SIG-M5 (cell line): ENCODE measurements at places on chromosomes 5 and 9.

- DNase-seq, result no peak
Measured at GRCh38 chr9:137226338-137227053, 806 bp upstream of the RNF224 start.

GRCh38 chr5:124444147-124444775 lies 302.2 kb downstream of the ZNF608 start:
- DNase-seq, result no peak

GRCh38 chr5:25641124-25641523 lies 996.3 kb upstream of the CDH10 start:
- DNase-seq, result no peak

GRCh38 chr9:96033896-96034295 lies 158.4 kb downstream of the ERCC6L2 start:
- no peak for DNase-seq

- no peak for DNase-seq
Measured at GRCh38 chr5:144369006-144369405, 198.3 kb downstream of the KCTD16 start.

DNA sequence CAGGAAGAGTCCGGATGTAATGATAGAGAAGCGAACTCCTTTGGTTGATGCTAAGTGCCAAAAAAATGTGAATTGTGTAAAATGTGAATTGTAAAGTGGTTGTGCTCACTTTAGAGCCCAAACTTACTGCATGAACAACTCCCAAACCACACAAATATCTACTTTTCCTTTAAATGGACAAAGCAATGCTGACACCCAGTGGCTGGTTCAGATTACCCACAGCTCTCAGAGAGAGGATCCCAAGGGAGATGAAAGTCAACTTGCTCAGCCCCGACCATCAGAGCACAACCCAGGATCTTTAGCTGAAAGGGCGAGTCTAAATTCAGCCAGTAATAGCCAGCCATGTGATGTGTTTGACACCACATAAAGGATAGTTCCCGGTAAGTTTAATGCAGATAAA lies 133.7 kb downstream of the NMUR2 start:
- no peak for DNase-seq

DNA sequence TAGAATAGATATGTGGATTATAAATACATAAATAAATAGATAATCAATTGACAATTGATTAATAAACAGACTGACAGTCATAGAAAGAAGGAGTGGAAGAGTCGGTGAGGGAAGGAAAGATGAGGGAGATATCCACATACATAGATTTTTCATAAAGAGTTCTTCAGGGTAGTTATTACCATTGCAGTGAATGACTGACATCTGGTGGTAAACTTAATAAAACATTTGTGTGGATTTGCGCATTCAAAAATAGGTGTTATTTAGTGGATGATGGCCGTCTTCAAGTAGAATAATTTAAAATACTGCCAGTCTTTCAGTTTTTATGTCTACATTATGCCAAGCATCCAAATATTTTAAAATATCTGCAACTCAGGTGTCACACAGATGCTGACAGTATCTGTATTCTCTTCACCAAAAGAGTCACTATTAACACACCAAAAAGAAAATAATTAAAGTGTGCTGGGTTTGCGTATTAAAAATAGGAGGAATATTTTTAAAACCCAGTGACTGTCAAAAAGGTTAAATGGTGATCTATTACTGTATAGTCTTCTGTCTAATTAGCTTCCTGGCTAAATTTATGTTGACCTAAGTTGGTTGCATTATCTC lies 78.8 kb downstream of the GIN1 start:
- DNase-seq, result no peak

GRCh38 chr9:12737871-12738270 lies 36.9 kb upstream of the LURAP1L start:
- no peak for DNase-seq

DNA sequence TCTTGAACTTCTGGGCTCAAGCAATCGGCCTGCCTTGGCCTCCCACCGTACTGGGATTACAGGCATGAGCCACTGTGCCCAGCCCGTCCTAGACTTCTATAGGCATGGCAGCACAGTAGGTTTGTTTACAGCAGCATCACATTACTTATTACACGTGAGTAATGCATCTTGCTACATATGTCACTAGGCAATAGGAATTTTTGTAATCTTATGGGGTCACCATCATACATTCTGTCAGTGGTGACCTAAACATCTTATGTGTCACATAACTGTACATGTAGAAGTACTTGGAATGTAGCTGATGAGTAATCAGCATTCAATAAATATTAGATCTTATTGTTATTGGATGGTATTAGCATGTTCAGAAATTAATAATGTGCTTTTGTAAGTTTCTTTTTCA lies 22.9 kb upstream of the ABCA1 start:
- DNase-seq, result no peak

GRCh38 chr5:90418214-90418613 lies 8.7 kb upstream of the CETN3 start:
- no peak for DNase-seq

DNA sequence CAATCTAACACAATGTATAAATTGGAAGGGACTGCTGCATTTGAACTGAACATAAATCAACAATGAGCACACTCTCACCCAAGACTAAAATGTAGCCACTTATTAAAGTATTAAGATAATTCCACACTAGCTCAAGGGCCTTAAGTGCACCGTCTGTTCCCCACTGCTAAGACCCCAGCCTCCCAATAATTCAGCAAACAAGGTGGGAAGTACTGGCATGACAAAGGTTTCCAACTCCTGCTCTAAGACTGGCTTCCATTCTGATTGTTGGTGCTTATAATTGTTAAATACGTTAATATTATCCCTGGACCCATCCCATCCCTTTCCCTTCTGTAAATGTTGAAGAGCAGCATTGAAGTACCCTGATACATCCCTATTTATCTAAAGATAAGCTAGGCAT lies 636.7 kb downstream of the NR2F1-AS1 start:
- DNase-seq, result no peak

DNA sequence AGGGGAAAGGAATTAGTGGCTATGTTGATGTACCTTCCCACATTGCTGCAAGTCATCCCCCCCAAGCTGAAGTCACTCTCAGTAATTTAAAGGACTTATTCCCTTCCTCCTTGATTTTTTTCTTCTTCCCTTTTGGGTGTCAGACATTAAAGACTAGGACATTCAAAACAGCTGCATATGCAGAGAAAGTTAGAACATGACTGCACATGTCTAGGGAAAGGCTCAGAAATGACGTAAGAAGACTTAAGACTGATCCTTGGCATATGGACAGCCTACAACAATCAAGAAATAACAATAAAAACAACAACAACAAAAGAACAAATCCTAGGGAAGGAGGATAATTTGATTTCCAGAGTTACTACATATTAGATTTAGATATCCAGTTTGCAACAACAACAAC lies 997.5 kb downstream of the TLE4 start:
- DNase-seq, result no peak

DNA sequence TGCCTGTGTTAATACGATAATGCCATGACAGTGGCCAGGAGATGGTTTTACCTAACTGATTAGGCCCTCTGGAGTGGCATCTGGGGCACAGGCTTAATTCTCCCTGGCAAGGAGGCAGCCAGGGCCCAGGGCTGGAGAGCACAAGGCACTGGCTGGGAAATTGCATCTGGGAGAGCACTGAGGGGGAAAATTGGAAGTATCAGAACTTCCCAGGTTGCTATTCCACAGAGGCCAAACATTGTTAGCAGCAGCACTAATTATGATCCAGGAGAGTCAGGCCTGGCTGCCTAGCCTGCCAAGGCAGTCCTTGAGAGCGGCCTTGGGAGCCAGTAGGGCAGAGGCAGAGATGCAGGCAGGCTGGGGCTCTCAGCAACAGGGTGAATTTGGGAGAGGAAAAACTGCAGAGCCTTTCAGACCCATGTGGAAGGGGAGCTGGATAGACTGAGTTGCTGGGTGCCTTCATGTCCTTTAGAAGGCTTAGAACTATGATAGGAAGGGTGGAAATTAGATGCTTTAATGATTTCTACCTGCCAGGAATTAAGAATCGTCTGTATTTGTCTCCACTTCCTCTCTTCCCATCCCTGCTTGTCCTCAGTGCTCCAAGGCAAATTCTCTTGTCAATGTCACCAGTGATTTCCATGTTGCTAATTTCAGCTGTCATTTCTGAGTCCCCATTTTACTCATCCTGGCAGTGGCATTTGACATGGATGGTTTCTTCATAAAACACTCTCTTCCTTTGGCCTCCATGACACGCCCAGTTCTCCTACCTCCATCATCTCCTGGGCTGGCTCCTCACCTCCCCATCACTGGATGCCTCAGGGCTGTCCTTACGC lies 56.1 kb upstream of the HSPA9 start:
- DNase-seq, result no peak

DNA sequence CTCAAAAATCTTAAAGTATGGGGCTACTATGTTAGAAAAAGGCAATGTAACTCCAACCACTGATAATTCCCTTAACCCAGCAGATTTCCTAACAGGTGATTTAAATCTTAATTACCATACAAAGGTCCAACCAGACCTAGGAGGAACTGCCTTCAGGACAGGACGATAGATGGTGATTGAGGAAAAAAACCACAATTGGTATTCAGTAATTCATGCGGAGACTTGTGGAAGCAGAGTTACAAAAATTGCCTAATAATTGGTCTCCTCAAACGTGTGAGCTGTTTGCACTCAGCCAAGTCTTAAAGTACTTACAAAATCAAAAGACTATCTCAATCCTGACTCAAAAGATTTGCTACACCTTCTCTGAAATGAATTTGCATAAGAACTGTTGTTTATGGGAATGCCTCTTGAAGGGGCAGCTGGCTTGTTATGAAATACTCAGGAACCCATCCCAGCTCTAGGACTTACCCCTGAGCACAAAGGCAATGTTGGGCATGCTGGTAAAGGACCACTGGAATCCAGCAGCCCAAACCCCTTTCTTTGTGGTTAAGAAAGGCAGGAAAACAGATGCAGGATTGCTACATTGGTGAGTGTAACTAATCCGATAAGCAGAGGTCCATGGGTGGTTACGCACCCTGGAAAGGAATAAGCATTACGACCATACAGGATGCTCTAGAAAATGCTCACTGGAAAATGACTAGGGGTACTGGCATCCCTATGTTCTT lies 26.7 kb upstream of the EPB41L4A start:
- no peak for DNase-seq

DNA sequence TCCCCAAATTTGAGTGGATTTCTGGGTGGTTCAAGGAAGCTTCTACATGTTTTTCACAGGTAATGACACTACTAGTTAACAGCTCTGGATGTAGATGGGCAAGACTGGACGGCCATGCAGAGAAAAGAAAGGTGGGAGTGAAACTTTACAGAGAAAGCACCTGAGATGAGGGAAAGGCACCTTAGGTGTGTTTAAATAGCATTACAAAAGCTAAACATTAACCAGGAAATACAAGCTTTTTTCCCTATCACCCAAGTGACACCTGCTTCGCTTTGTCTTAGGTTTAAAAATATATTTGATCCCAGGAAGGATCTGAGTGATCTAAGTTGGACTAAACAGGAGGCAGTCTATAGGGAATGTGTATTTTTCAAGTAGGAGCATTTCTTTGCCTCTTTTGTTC lies 8.3 kb downstream of the C9orf152 start:
- no peak for DNase-seq

GRCh38 chr5:51968756-51969155 lies 585.5 kb downstream of the ISL1 start:
- no peak for DNase-seq

DNA sequence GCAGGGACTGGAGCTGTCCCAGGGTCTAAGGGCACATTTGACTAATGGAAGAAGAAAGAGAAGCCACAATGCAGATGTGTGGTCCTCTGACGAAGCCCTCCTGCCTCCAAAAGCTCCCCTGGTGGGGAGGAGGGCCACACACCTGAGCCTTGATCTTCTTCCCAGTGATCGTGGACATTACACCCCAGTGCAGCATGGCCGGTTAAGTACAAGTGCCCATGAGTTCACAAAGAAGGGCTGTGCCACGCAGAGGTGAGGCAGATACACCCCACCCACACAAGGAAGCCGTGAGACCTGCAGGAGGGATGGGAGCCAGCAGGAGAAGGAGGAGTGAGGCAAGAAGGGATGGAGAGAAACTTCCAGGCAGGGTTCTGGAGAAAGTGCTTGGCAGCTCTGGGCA lies 199.0 kb upstream of the MVB12B start:
- DNase-seq, result no peak

DNA sequence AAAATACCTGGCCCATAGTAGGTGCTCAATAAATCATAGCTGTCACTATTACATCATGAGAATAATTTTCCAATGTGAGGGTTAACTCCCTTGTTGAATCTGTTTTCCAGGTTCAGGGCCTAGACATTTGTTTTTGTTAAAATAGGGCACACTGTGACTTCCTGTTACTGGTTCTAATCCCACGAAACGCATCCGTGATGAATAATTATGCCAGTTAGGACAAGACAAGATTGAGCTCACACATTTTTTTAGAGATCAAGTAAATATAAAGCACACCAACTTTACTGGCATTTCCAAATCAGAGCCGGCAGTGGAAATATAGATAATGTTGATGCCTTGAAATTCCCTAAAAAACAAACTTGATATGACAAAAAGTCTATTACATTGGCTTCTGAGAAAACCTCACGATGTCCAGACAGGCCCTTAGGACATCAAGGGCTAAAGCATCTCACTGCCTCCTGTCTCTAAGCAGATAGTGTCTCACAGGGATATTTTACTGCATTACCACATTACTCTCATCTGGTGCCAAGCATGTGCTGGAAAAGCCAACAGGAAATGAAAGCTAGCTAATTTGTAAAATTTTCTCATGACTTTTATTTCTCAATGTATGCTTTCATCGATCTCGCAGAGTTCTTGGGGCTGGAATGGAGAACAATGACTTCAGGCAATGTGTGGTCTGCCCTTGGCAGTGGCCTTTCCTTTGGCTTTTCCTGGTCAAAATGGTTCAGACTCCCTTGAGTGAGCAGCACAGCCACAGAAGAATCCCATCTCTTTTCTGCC lies 414.3 kb upstream of the PAPPA start:
- no peak for DNase-seq

GRCh38 chr9:68603371-68603770 lies 62.7 kb upstream of the TMEM252 start:
- no peak for DNase-seq

- no peak for DNase-seq
Measured at GRCh38 chr9:88143179-88143578, 4.9 kb upstream of the SPATA31C2 start.

DNA sequence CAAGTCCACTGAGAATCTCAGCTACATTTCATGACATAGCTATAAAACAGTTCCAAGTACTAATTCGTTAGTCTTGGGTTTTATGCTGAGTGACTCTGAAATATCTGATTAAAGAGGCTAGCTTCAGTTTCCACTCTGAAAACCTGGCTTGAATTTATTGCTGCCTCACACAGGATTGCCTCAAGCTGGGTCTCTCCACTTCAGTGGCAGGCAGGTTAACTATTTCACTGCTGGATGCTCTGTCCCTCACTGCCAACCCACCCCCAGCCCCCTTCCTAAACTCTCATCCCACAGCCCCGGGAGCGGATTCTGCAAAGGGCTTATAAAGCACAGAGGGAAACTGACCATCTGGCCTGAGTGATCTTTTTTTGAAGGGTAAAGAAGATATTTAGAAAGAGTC lies 318.3 kb downstream of the MLLT3 start:
- no peak for DNase-seq

DNA sequence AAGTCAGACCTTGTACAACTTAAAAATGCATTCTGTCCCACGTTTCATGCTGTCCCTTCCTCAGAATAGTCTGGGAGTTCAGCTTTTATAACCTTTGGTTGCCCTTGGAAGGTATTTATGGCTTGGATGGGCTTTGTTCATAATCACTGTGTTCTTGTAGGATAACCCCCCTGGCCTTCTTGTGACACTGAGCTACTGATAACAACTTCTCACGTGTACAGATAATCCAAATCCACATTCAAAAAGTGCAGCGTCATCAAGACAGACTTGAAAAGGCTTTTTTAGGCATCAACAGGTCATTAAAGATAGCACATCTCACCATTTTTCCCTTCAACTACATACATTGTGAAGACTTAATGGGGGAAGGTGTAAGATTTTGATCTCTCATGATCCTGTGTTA lies 42.0 kb downstream of the SLC1A3 start:
- no peak for DNase-seq
